ENCODE measurements at places on chromosomes 1 and 21.

GRCh38 chr1:55211863-55212262, 3.3 kb downstream of the USP24 start:
- peak overlapping the region; percentile 46 for H3K27ac ChIP-seq
- H3K4me1 ChIP-seq: peaks cover 52% of the 10 kb centered on the region
- no peaks in the 10 kb centered on the region for H3K27me3 ChIP-seq
- DNase-seq: no peak
- no peaks in the 10 kb centered on the region for H3K36me3 ChIP-seq

DNA sequence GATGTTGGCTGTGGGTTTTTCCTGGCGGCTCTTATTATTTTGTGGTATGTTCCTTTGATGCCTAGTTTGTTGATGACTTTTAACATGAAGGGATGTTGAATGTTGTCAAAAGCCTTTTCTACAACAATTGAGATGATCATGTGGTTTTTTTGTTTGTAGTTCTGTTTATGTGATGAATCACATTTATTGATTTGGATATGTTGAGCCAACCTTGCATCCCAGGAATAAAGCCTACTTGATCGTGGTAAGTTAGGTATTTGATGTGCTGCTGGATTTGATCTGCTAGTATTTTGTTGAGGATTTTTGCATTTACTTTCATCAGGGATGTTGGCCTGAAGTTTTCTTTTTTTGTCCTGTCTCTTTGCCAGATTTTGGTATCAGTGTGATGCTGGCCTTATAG, 28.5 kb downstream of the CD55 start:
- H3K4me3 ChIP-seq: no peak overlapping the region
- peaks cover 11% of the 10 kb centered on the region for H3K4me1 ChIP-seq
- no peak for DNase-seq
- peaks cover 9% of the 10 kb centered on the region for H3K36me3 ChIP-seq

DNA sequence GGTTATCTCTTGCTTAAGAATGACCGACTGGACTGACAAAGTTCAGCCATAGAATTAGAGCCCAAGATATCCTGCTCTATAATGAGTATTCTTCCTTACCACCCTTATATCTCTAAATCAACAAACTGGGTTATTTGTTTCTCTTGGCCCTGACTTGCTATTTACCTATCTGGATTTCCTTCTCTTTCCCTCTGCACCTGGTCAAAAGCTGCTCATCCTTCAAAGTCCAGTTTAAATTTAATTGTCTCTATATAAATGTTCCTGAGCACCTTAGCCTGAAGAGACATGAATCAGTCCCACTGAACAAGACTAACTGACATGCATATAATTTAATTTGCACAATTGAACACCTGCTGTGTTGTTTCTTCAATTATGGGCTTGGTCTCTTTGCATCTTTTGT, 127.1 kb upstream of the KCNJ15 start:
- H3K36me3 ChIP-seq: no peaks in the 10 kb centered on the region
- no peaks in the 10 kb centered on the region for H3K27me3 ChIP-seq
- H3K4me3 ChIP-seq: no peak overlapping the region
- no peaks in the 10 kb centered on the region for H3K4me1 ChIP-seq

DNA sequence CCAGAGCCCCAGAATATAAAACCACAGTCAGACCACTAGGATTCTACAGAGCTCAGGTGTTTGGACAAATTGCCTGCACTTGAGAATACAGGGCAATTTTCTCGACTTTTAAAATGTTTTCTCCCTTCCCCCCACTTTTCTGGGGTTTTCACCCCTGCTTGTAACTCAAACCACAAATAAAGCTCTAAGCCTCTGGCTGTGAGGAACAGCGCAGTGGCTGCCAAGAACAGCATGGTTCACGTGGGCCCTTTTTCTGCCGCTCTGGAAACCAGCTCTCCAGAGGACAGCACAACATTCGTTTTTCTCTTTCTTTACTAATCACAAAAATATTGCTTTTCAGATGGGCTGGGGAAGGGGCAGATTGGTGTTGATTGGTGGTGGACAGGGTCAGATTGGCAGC, 102.2 kb upstream of the JUN start:
- peaks cover 55% of the 10 kb centered on the region for H3K4me1 ChIP-seq
- DNase-seq: no peak
- H3K36me3 ChIP-seq: no peaks in the 10 kb centered on the region
- peak overlapping the region; percentile 24 for H3K4me3 ChIP-seq
- H3K27me3 ChIP-seq: no peaks in the 10 kb centered on the region

DNA sequence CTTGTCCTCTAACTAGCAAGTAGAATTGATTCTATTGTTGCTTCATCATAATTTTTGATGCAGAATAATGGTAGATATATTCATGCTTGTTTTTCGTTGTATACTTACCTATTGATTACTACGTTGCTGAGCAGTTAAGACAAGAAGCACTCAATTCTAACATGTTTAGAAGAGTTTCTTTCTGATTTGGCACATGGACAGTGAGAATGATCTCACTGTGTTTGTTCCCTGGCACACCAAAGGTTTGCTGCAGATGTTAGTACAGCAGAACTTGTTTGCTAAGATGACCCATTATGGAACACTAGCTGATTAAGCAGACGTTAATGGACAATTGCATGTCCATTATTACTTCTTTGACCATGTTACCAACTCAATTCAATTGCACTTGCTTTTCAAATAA, 184.7 kb upstream of the SGIP1 start:
- peak overlapping the region; percentile 35 for H3K4me3 ChIP-seq
- no peak for DNase-seq
- no peak overlapping the region for H3K27ac ChIP-seq
- peaks cover 26% of the 10 kb centered on the region for H3K4me1 ChIP-seq
- no peaks in the 10 kb centered on the region for H3K27me3 ChIP-seq
- no peaks in the 10 kb centered on the region for H3K36me3 ChIP-seq

DNA sequence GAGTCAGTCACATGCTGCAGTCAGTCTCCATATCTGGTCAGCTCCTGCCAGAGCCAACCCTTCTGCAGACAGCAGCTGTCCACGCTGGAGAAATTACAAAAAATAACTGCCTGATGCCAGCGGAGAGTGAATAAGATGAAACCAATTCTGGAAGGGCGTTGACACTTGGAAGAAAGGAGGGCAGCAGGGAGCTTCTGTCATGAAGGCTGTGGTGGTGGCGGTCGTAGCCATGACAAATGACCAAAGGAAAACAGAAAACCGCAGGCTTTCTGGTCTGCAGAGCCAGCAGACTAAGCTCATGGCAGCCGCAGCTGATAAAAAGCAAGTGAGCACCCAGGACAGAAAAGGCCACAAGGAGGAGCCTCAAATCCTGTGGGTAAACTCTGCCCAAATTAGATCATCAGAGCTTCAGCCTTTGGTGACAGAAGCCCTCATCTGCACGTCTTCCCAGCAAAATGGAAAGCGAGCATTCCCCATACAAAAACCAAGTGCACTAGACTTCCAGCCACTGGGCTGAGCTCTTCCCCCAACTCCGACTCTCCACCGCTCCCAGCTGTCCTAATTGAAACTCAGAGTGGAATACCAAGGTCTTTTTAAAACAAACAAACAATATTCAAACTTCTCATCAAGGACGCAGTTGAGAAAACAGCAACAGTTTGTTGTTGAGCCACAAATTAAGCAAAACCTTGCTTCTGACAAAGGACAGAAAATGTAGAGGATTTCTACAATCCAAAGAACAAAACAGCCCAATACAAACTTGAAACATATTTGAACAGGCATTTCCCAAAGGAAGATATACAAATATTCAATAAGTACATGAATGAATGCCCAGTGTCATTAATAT, 28.7 kb downstream of the RSPH1 start:
- H3K4me3 ChIP-seq: no peak overlapping the region
- H3K36me3 ChIP-seq: no peaks in the 10 kb centered on the region
- no peaks in the 10 kb centered on the region for H3K27me3 ChIP-seq
- DNase-seq: no peak
- no peak overlapping the region for H3K27ac ChIP-seq

- H3K4me1 ChIP-seq: no peaks in the 10 kb centered on the region
- no peak overlapping the region for H3K27ac ChIP-seq
- no peak for DNase-seq
- no peaks in the 10 kb centered on the region for H3K36me3 ChIP-seq
Measured at GRCh38 chr1:53576381-53576801, 117.2 kb downstream of the DMRTB1 start.

DNA sequence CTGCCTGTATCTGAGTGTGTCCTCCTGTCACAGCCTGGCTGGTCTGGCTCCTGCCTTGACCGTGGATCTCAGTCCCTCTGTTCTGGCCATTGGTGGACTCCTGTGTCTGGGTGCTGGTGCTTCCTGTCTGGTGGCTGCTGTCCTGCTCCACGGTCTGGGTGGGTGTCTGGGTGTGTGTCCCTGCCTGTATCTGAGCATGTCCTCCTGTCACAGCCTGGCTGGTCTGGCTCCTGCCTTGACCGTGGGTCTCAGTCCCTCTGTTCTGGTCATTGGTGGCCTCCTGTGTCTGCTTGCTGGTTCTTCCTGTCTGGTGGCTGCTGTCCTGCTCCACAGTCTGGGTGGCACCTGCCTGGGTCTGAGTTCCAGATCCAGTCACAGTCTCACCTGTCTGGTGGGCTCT, 4.0 kb downstream of the CRNN start:
- no peak overlapping the region for H3K27ac ChIP-seq
- H3K27me3 ChIP-seq: no peaks in the 10 kb centered on the region
- no peaks in the 10 kb centered on the region for H3K4me1 ChIP-seq
- H3K4me3 ChIP-seq: no peak overlapping the region
- no peaks in the 10 kb centered on the region for H3K36me3 ChIP-seq

DNA sequence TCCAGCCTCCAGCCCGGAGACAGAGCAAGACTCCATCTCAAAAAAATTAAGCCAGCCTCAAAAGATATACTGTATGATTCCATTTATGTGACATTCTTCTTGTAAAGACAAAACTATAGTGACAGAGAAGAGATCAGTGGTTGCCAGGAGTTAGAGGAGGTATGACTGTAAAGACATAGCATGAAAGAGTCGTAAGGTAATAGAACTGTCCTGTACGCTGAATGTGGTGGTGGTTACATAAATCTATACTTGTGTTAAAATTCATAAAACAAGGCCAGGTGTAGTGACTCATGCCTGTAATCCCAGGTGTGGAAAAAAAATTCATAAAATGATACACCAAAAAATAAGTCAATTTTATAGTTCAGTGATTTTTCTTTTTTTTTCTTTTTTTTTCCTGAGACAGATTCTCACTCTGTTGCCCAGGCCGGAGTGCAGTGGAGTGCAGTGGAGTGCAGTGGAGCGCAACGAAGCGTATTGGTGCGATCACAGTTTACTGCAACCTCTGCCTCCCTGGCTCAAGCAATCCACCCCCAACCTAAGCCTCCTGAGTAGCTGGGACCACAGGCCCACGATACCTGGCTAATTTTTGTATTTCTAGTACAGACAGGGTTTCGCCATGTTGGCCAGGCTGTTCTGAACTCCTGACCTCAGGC, 84.9 kb upstream of the CXADR start:
- H3K27me3 ChIP-seq: no peaks in the 10 kb centered on the region
- no peak for DNase-seq
- no peak overlapping the region for H3K27ac ChIP-seq

DNA sequence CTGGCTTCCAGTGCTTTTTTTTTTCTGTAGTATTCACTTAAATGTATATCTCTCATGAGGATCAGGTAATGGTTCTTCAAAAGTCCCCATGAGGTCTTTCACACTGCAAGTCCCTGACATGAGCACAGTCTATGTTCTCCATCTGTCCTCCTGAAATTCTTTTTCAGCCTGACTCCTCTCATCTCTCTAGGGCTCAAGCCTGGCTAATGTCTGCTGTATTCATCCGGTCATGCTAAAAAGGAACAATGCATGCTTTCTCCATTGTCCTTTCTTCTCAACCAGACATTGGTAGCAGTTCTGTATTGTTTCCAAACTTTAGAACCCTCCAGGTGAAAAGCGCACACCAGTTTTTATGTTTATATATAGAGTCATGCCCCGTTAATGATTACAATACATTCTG, 368.3 kb upstream of the OLFM3 start:
- DNase-seq: no peak
- no peaks in the 10 kb centered on the region for H3K27me3 ChIP-seq
- no peaks in the 10 kb centered on the region for H3K4me1 ChIP-seq

DNA sequence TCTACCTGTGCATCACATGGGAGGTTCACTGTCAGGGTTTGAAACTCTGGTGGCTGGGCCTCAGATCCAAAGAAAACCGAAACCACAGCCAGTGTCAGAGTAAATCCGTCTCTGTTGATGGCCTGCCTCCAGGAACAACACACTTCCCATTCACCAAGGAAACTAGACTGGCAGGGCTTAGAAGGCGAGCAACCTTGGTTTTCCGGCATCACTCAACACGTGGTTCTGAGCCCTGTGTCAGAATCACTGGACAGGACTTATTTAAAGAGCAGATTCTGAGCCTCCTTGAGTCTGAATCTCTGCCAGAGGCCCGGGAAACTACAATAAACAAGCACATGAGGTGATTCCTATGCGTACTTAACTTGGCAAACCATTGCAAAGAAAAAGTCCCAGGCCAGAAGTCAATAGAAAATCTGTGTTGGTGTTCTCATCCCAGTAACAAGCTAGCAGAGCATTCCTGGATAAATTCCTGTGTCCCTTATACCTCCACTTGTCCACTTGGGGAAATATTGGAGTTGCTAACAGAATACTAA, 70.0 kb downstream of the KCTD3 start:
- peak; percentile 9 for DNase-seq
- peak overlapping the region; percentile 42 for H3K4me3 ChIP-seq
- peaks cover 6% of the 10 kb centered on the region for H3K4me1 ChIP-seq
- H3K36me3 ChIP-seq: no peaks in the 10 kb centered on the region
- no peaks in the 10 kb centered on the region for H3K27me3 ChIP-seq

- no peaks in the 10 kb centered on the region for H3K36me3 ChIP-seq
- DNase-seq: no peak
- H3K27ac ChIP-seq: no peak overlapping the region
- no peak overlapping the region for H3K4me3 ChIP-seq
- no peaks in the 10 kb centered on the region for H3K27me3 ChIP-seq
- H3K4me1 ChIP-seq: no peaks in the 10 kb centered on the region
Measured at GRCh38 chr1:176252191-176252590, 45.1 kb upstream of the COP1 start.

Measured in thoracic aorta (tissue), 2 donors.